ENCODE measurements at places on chromosomes 6 and 20.

DNA sequence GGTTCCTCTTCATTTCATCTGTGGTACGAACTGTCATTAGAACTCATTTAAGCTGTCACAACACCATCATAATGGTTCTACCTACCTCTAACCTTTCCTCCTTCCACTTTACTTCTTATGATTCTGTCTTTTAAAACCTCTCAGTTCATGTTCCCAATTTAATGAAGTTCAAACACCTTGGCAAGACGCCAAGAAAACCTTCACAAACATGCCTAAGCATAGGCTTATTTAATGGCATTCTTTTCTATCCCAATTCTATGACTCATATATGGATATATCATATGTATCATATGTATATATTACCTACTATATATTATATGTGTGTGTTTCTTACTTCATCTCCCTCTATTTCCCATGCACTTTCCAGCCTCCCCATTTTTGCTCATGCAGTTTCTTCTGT, 283.4 kb upstream of the TBX18 start:
- no peak for DNase-seq

DNA sequence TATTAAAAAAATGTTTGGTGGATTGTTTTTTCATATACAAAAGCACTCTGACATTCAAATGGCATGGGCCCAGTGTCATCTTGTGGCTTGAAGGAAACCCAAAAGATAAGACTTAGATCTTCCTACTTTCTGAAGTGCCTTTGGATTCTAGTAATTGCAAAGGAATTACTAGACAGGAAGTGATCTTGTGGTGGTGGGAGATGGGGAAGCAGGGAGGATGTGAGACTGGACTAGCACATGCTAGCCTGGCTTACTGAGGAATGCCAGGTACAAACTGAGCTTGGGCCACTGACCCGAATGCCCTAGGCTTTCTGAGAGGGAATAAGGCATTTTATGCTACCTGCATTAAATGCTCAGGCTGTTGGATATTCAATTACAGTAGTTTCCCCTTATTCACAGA, 59.0 kb downstream of the AFG1L start:
- DNase-seq = no peak

- no peak for DNase-seq
Measured at GRCh38 chr6:85594197-85594930, 706 bp upstream of the SNX14 start.

GRCh38 chr20:19427480-19427879, 215.0 kb downstream of the SLC24A3 start:
- no peak for DNase-seq

DNA sequence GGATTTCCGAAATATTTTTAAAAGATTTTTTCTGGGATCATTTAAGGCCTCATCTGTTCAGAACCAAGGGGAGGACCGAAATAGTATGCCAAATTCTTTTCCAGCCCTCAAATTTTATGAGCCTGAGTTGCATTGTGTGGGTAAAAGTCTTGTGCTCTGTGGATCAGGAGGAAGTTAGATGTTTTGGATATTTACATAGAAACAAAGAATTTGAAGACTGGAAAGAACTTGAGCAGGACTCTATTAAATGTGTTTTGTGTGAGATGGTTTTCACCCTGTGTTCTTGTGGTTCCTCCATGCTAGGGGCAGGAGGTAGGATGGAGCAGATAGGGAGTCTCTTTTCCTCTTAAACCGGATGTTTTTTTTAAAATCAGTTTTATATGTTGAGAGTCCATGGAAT, 329.1 kb downstream of the LAMA2 start:
- DNase-seq = no peak

GRCh38 chr6:38113825-38114576, 294.5 kb downstream of the ZFAND3 start:
- peak; percentile 76 for DNase-seq

DNA sequence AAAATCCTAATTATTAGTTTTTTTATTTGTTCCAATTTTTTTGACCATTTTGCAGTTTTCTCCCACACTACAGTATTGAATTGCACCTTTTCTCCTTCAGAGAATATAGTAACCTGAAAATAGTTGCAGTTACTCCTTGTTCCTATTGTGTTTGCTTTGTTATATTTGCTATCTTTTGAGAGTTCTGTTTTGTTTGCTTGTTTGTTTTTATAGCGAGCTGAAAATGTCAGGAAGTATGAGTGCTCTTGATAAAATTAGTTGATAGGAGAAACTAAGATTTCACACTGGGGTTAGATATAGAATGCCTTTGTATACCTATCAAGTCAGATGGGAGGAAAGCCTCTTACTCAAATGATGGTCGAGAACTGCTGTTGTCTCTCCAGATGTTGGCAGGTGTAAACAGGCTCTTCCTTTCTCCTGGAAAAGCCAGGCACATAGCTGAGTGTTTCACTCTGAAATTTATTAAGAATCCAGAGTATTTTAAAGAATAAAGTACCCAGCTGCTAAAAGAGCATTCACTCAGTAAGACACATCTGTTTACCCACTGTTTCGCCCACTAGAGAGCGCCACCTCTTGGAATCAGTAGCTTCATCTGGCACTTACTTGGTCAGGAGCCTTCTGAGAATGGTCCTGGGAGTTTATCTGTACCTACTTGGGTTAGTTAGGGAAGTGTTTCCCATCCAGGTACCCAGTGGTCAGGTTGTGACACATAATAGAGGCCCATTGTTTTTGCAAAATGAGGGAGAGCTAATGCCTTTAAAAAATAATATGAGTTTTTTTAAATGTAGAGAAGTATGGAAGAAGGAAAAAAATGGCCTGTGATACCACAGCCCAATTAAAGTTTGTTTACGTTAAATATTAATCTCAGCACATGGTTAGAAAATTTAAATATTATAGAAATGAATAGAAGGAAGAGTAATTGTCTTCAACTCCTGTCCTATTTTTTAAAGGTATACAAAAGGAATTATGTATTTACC, 11.2 kb downstream of the NT5DC1 start:
- peak; percentile 24 for DNase-seq

DNA sequence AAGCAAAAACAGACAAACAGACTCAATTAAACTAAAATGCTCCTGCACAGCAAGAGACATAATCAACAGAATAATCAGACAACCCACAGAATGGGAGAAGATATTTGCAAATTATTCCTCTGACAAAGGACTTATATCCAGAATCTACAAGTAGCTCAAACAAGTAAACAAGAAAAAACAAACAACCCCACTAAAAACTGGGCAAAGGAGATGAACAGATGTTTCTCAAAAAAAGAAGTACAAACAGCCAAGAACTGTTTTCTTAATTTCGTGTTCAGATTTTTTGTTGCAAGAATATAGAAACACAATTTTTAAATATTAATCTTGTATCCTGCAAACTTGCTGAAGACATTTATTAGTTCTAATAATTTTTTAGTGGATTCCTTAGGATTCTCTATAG, 274.1 kb downstream of the BCKDHB start:
- DNase-seq = no peak

DNA sequence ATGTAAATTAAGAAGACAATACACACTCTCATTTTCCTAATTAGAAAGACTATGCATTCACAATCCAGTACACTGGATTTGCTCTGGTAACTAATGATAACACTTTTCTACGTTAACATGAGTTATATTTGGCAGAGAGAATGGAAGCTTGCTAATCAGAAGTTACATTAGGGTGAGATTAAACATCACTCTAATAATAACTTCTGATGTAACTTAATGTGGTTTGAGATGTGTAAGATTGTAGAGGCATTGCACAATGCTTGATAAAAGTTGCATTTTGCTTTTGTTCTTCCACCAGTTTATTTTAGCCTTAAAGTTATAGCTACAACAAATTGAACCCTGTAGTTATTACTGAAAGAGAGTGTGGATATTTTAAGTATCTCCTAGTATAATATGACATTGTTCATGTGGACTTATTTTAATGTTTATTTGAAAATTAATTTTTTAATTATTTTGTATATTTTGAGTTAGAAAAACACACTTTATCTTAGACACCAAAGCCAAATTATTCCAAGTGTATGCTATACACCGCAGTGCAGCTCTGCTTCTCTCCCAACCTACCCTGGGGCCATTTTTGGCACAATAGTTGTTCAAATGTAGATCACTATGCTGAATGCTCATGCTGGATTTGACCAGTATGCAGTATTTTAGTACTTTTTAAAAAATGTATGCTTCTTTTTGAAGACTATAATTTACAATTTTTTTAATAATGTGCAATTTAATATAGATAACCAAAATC, 143.2 kb downstream of the SLC16A10 start:
- DNase-seq = no peak

DNA sequence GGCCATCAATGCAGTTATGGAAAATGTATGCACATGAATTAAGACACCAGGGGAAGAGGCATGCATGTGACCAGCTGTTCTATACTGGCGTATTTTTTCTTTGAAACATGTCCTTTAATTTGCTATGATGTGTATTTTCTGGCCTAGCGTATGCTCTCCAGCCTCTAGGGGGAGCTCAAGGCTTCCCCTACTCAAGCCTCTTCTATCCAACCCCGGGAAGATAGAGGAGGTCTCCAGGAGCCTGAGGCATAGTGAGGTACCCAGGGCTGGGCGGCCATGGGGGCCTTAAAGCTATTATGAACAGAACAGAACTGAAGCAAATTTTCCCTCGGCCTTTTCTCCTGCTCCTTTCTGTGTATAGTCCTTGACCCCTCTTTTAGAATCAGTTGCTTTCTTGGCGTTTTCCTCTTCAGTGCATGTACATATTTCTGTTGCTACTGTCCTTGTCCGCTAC, 528.9 kb downstream of the MAFB start:
- peak; percentile 22 for DNase-seq

- DNase-seq = no peak
Measured at GRCh38 chr6:137776786-137777686, 90.0 kb upstream of the TNFAIP3 start.

GRCh38 chr6:113394216-113394615, 462.9 kb upstream of the MARCKS start:
- DNase-seq = no peak

DNA sequence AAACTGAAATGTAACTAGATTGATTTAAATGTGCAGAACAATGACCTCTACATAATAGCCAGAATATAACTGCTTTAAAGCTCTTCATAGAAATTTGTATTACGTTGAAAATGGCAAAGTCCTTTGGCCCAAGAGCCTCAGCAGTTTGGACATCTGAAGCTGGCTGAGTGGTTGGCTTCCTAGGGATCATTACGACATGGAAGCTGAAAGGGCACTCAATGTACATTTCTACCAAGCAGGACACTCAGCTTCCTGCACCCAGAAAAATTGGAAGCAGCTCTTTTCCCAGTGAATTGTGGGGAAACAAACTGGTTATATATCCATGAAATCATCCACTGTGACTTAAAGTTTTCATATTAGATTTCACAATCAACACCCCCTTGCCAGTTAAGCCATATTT, 40.2 kb upstream of the TNFRSF21 start:
- DNase-seq = no peak

DNA sequence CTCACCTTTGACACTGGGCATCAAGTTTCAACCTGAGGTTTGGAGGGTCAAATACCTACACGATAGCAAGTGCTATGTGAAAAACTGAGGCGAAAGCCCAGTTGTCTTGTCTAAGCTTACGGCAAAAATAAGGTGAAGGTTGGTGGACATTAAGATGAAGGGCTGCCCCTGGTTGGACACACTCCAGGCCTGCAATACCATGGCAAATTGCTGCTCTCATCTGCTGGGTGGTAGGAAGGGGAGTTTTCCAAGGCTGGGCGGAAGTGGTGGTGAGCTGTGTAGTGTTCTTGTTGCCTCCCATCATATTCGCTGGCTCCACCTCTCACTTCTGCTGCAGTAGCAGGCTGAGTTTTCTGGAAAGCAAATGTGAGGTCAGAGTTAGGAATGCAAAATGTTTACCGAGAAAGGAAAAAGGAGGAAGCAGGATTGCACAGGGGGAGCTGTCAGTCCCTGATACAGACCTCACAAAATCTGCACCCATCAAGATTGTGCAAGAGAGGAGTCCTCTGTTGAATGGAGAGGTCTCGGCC, 33.7 kb downstream of the SCP2D1 start:
- no peak for DNase-seq

- no peak for DNase-seq
Measured at GRCh38 chr6:159999240-159999671, 30.4 kb downstream of the IGF2R start.

GRCh38 chr20:7137395-7138151, 370.1 kb downstream of the BMP2 start:
- DNase-seq = no peak

- no peak for DNase-seq
Measured at GRCh38 chr6:106496823-106497222, 132.5 kb downstream of the RTN4IP1 start.

GRCh38 chr6:27280064-27280539, 32.0 kb downstream of the POM121L2 start:
- DNase-seq = peak; percentile 73

- no peak for DNase-seq
Measured at GRCh38 chr6:54074578-54075195, 36.6 kb upstream of the MLIP start.

DNA sequence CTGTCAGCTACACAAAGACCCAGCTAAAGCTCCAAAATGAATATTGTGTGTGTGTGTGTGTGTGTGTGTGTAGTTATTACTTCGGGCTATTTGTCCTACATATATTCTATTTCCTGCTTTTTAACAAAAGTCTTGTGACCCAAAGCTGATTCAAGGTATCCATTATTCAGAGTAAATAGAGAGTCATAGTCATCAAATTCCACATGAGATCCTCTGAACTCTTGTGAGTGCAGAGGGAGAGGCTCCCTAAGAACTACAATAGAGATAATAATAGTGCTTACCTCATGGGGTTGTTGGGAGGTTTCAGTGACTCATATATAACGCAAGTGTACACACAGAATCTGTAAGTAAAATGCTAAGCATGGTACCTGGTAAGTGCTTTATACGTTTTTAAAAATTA, 95.6 kb upstream of the SHLD1 start:
- DNase-seq = peak; percentile 65

- DNase-seq = no peak
Measured at GRCh38 chr20:45792317-45793118, 764 bp downstream of the DNTTIP1 start.

- no peak for DNase-seq
Measured at GRCh38 chr20:58401162-58401561, 12.1 kb downstream of the VAPB start.

DNA sequence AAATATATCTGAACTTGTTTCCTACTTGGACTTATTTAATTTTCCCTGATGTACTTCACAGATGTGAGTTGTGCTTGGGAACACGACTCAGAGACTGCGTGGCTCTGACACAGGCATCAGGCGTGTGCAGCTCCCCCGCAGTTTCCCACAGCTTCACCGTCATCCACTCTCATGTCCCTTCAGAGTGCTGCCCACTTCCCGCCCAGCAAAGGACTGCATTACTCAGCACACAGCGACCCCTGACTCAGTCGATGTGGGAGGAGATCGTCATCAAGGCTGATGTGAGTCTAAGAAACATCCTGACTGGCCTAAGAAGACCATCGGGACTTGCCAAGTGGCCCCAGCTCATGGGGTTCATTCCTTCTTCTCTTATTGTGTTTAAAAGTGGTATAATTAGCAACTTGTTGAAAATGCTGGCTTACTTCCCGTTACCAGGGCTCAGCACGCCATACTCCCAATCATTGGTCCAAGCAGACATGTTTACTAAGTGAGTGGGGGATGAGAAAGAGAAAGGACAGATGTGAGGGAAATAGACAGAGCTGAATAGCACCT, 539.4 kb upstream of the JARID2 start:
- no peak for DNase-seq

- no peak for DNase-seq
Measured at GRCh38 chr6:137223370-137224131, 4.4 kb upstream of the IFNGR1 start.

Data from NCI-H2081 (cell line).